ENCODE measurements at places on chromosomes 4 and X.

DNA sequence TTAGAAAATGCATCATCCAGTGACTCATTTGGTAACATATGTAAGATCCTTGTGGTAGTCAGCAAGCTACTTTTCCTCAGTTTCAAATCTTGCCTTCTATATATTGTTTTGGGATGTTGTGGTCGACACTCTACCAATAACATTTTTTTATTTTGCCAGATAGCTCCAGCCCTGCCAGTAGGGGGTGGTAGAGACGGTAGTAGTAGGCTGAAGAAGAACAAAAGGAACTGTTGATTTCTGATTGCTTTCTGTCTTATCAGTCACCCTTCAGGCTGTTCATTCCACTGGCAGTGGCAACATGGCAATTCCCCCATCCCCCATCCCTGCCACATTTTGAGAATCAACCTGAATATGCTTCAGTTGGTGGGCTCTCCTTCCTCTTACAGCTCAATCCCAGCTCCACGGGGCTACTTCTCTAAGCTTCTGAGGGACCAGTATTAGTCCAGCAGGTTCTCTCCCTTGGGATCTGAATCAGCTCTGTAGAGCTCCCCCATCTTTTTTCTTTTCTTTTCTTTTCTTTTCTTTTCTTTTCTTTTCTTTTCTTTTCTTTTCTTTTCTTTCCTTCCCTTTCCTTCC is 171.5 kb upstream of the VEGFC start:
- no peak for DNase-seq

GRCh38 chrX:154595559-154596249 is 10.8 kb downstream of the CTAG1A start:
- no peak for DNase-seq

- DNase-seq = no peak
These were observed 31.9 kb upstream of the ANTXR2 start for GRCh38 chr4:80104927-80105326.

DNA sequence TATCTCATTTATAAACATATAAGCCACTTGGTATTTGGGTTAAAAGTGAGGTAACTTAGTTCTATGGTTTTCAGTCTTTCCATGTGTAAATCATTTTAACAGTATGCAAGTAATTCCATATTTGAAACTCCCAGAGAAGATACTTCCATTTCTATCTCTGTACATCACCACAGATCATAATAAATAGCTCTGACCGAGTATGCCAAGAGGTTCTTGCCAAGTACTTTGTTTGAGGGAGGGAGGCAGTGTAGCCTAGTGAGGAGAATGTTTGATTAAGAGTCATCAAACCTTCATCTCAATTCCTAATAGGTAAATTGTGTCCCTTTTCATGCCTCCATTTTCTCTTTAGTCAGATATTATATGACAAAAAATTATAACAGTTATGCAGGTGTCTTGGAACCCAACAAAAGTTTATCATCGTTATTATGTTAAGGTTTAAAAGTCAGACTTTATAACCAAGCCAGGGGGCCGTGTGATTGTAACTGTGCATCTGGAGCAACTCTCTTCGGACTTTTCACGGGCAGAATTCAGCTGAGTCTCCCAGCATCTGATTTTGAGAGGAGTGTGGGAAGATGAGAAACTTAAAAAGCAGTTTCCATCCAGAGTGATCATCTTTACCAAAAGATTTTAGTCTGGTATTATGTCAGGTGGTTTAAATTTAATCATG is 123.8 kb downstream of the ANK2 start:
- DNase-seq = no peak

- DNase-seq = no peak
These were observed 245.8 kb downstream of the FBXO8 start for GRCh38 chr4:174037631-174038030.

Measured in stimulated activated CD8-positive, alpha-beta memory T cell treated with anti-CD3 and anti-CD28 coated beads, Interleukin-4, amount 100 ng/mL, for 48 hours (primary cell).